ENCODE measurements at places on chromosomes 5 and 9.

DNA sequence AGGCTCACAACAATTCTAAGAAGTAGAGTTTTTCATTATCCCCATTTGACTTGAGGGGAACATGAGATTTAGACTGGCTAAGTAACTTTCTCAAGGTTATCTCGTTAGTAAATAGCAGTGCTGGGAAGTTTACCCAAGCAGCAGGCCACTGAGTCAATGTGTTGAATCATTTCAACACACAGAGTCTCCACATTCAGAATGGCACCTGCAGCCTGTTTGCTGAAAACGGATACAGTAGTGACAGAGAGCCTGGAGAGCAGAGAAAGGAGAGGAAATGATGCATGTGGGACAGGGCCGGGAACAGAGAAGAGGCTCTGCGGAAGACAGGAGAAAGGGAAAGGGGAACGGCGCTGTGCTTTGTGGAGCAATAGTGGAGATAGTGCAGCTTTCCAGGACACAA, 33.5 kb upstream of the ZSWIM6 start:
- DNase-seq: no peak

- no peak for DNase-seq
These were observed 238.2 kb downstream of the GLIS3 start for GRCh38 chr9:4061717-4062116.

DNA sequence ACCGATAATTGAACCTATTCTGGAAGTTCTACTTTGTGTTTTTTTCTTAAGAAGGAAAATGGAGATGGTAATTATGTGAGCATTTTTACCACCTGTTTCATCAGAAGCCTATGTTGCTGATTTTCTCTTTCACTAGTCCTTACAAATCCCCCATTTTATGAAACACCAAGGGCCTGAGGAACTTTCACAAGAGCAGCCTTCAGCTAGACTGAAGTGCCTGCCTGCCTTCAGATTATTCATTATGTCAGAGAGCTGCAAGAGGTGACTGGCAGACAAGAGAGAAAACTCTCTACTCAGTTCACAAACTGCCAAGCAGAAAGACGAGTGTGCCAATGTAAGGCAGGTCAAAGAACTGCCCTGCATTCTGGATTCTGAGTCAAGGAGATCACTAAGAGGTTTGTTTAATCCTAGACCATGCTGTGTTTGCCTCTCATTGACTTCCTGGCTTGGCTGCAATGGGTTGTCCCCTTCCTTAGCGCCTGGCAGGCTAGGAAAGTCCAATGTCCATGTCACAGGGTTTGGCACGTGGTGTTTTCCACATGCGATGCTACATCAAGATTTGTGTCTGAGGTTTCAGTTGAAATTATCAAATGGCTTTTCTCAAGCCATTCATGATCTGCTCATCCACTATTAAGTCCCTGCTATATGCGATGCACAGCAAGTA, 143.3 kb downstream of the CDC42SE2 start:
- no peak for DNase-seq

DNA sequence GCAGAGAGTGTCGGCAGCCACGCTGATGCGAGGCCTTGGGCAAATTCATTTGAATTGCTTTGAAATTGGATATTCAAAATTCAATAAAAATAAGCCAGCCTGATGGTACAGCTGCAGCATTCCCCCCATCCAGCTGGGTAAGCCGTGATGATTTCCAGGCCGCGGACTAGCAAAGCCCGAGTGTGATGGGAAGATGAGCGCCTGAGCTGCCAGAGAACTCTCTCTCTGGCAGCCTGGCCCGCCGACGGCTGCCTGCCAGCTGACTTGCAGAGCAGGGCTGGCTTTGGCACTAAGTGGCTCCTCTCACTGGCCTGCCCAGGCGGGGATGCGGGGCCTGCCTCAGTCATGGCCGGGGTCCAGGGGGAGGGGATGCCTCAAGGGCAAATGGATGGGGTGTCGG, 268.3 kb upstream of the WWC1 start:
- no peak for DNase-seq

DNA sequence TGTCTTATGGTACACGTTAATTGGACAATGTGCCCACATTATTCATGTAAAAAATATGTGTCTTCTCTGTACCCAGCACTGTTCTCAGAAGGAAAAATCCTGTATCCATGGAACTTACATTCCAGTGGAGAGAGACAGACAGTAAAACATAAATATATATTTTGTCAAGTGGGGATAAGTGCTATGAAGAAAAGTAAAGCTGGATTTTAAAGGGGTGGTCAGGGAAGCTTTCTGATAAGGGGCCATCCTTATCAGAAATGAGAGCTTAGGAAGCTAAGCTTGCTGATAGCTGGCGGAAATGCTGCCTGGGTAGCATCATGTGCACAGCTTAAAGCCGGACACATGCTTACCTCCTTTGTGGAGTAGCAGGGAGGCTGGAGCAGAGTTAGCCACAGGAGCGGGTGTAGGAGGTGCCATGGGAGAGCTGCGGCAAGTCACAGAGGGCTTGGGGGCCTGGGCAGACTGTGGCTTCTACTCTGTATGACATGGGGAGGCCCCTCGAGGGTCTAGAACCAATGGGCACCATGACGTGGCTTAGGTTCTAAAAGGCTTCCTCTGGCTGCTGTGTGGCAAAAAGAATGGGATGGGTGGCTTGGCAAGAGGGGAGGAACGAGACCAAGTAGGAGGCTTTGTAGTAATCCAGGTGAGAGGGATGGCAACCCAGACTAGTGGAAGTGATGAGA, 141.7 kb downstream of the FGF1 start:
- no peak for DNase-seq

DNA sequence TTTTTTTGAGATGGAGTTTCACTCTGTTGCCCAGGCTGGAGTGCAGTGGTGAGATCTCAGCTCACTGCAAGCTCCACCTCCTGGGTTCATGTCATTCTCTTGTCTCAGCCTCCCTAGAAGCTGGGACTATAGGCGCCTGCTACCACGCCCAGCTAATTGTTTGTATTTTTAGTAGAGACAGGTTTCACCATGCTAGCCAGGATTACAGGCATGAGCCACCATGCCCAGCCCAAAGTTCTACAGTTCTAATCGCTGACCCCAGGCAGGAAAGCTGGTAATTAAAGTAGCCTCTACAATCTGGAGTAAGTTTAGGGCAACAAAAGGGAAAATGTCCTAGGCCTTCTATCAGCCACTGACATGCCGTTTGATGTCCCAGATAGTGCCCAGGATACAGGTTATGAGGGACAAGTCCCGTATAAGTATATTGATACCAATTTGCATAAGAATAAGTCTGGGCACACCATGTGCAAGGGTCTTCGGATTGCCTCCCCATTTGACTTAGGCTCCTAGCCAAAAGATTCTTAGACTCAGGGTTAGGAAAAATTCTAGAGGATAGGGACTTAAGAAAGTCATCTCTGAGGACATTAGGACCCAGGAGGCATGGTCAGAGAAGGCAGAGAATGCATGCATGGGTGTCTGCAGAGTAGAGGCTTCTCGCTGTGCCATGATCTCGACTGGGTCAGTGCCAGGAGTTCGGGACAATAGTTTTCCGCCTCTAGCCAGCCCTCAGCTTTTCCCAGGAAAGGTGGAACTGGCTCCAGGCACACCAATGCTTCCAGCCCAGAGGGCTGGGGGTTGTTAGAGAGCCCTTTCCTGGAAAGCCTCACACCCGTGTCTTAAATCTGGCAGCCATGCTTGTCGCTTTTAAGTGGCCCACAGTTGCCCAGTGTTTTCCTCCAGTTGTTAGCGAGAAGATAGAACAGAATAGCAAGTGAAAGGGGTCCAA, 1111.1 kb downstream of the TAF11L14 start:
- peak; percentile 65 for DNase-seq

- DNase-seq: no peak
These were observed 172.4 kb downstream of the SYK start for GRCh38 chr9:90974016-90974415.

DNA sequence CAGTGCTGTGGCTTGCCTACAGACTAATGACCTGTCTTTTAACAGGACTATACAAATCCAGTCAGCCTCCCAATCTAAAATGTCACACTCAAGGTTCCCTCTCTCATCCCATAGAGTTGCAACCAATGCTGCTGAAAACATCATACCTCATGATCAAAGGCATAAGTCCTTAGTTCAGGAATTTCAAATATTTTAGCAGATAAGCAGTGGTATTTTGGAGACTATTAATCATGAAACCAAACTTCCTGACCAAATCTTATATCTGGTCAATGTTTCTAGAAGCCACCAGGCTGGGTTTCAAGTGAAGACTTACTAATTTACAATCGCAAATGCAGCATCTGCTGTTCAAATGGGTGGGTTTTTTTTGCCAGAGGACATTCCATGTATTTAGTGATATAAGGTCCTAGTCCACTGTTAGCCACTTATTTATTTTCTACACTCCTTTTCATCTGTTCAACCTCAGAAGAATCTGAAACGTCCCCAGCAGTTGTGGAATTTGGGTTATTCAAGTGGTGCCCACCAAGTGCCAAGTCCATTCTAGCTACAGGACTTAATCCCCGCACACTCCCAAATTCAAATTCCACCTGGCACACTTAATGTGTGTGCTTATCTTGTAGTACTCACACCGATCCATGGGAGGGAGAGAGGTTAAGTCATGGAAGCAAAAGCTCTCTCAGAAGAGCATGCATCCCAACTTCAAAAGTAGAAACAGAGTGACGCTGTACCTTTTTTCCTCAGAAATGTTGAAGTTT, 5.8 kb downstream of the TAS2R1 start:
- no peak for DNase-seq

DNA sequence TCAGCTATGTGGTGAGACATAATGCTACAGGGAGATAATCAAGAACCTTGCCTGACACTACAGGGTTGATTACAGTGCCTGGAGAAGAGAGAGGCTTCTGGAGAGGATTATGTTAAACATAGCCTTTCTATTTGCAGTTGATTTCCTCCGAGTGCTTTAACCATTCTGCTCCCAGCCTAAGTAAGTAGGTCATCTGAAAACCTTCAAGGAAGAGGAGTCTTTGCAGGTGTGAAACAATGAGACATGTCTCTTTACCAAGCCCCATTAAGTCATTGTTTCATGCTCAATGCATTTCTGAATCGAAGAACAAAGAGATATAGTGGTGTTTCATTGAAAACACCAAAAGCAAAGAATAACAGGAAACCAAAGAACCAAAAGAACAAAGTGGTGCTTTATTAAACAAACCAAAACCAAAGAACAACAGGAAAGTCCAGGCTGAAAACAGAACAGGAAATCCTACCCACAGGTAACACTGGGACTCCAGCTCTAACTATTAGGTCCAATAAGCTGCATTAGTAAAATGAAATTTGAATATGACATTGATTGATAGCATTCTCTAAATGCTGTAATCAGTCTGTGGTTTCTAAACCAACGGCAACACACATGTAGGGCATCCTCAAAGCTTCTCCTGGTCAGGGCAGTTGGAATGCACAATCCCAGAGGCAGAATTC, 113.3 kb upstream of the SPATA31D4 start:
- DNase-seq: no peak

GRCh38 chr5:143271431-143271830, 132.1 kb downstream of the NR3C1 start:
- no peak for DNase-seq

DNA sequence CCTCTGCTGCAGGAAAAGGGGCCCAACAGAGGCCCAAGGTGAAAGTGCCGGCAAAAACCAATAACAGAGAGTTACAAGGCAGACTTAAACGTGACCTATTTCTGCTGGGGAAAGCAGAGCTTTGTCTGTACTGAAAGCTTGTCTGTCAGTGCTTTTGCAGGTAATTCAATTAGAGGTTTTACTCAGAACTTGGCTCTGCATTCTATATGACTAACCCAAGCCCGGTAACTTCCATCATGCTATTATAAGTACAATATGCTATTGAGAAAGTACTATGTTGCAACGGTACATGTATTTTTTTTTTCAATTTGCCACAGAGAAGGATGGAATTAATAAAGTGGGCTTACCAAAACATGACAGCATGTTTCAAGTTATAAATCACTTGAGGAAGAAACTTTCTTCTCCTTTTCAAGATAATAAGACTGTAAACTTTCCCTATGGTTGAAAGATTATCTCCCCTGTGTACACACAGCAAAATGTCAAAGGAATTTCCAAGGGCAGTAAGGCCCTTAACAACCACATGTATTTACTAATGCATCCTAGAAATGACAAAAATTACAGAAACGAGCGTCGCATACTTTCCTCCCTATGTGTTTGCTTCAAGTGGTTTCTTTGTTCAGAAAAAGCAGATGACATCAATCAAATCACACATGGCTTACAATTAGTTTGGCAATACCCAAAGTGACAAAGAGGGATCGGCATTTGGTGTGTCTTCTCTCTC, 282.4 kb downstream of the EFNA5 start:
- DNase-seq: no peak

GRCh38 chr5:157820593-157821252, 38.2 kb downstream of the CLINT1 start:
- DNase-seq: peak; percentile 41

DNA sequence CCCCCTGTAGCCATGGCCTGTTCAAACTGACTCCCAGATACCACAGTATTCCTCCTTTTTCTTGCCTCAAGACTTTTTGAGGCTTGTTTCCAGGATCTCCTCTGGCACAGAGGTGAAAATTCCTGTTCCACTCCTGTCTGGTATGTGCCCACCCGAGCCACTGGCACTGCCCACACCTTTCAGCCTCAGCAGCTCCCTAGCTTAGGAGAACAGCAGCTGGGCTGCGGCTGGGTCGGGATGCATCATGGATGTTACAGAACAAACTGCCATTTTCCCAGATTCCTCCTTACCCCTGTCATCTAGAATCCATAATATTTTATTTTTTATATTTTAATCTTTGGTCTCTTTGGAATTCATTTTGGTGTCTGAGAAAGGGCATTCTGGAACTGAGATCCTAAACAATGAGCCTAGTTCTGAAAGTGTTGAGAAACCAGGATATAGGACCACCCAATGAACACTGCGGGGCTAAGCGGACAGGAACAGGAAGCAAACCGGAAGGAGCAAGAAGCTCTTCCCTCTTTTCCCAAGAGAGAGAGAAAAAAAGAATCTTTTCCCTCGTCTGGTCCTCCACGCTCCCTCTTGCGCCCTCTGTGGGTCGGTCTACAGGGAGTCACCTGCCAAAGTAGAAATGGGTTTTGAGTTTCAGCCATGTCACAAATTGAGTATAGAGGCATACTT, 12.5 kb downstream of the OR2S2 start:
- peak; percentile 64 for DNase-seq

GRCh38 chr5:157835041-157835440, 23.9 kb downstream of the CLINT1 start:
- DNase-seq: no peak

GRCh38 chr9:16612627-16613026, 257.8 kb downstream of the BNC2 start:
- no peak for DNase-seq

Data from CD4-positive, alpha-beta T cell treated with Interleukin-12 subunit alpha and Interleukin-12 subunit beta, for 1 hour (primary cell).